ENCODE measurements at places on chromosomes 7 and 10. TPM values are rescaled to one million over a fixed set of nuclear protein-coding genes. Genes with fewer than 3 reads are reported as not detected.

KIAA1549 gene
- polyA plus RNA-seq = 15.5 TPM

CTNNA3 gene
- polyA plus RNA-seq = 4.3 TPM

RSPH10B gene
- 0.43 TPM for polyA plus RNA-seq

TDRD1 gene
- 0.05 TPM for polyA plus RNA-seq

CFAP43 gene
- polyA plus RNA-seq = 39.1 TPM

DNA sequence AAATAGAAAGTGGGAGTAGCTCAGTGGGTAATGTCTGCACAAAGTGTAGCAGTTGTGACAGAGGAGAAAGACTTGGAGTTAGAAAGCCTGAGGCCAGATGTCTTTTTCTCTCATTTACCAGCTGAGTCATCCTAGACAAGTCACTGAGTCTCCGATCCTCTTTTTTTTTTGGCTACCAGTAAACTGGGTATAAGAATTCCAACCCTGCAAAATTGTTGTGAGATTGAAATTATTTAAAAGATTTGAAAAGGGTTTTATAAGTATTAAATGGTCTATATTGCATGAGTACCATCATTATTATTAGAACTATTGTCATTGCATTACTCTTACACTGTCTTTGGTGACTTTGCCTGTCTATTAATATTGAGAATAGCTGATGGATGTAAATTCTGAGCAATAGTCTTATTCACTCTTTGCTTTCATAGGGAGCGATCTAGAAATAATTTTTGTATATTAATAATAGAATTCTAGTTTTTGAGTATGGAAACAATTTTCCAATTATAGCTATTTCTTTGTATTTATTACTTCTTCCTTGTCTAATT is 74.0 kb downstream of the ARID5B start:
- DNase-seq = no peak

GRCh38 chr7:137908106-137908505 is 61.3 kb upstream of the DGKI start:
- no peak for DNase-seq

- no peak for DNase-seq
Measured at GRCh38 chr10:51522858-51523257, 176.5 kb downstream of the CSTF2T start.

DNA sequence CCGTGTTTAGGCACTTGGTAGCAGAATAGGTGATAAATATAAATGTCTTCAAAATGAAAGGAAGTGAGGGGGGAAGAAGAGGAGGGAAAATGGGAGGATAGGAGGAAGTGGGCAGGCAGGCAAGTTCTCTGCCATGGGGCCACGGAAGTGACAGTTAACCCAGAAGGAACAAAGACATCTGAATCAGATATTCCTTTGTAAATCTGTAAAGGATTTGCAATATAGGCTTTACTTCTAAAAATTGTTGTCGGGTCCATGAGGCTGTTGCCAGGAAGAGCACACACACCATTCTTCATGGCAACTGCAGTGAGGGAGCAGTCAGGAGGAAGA is 23.7 kb upstream of the RASSF4 start:
- DNase-seq = no peak

GRCh38 chr10:130023454-130024230 is 59.6 kb upstream of the EBF3 start:
- DNase-seq = no peak

DNA sequence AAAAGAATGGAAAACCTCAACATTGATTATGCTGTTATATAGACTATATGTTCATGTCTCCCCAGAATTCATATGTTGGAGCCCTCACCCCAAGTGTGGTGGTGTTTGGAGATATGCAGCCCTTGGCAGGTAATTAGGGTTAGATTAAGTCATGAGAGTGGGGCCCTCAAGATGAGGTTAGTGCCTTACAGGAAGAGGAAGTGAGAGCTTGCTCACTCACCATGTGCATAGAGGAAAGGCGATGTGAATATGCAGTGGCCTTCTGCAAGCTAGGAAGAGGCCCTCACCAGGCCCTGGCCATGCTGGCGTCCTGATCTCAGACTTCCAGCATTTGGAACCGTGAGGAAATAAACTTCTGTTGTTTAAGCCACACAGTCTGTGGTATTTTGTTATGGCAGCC is 14.8 kb downstream of the ZNF33A start:
- DNase-seq = no peak

DNA sequence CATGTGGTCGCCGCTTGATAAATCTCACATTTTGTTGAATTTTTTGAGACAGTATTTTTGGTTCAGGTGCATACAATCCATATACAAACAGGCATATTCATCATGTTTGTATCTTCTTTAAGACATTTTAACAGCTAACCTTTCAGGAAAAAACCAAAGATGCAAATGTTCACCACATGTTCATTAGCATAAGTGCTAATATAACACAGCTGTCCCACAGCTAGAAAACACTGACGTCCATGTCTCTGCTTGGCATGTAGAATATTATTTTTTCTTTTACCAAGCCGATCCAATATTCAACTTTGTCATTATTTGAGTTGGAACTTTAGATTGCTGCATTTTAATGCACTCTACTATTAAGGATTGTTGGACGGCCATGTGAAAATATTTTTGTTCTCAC is 31.2 kb downstream of the BMPER start:
- DNase-seq = no peak

GRCh38 chr7:17680943-17681351 is 259.3 kb downstream of the SNX13 start:
- peak; percentile 50 for DNase-seq

DNA sequence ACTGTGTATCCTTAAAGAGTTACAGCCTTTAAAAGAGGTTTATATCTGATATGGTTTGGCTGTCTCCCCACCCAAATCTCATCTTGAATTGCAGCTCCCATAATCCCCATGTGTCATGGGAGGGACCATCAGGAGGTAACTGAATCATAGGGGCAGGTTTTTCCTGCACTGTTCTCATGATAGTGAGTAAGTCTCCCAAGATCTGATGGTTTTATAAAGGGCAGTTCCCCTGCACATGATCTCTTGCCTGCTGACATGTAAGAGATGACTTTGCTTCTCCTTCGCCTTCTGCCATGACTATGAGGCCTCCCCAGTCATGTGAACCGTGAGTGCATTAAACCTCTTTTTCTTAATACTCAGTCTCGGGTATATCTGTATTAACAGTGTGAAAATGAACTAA is 9.7 kb downstream of the RTKN2 start:
- no peak for DNase-seq

DNA sequence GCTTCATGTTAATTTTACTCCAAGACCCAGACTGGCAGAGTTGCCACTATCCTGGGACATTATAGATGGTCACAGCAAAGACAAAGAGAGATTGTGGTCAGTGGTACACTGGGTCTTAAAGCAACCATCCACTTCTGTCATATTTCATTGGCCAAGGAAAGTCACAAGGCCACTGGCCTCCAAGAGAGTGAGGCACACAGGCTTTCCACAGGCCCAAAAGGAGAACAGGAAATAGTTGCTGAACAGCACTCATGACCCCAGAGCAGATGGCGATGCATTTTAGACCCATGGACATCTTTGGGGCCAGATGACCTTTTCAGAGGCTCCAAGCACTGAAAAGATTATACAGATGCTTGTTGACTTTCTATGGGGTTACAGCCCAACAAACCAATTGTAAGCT is 97.4 kb downstream of the ARID5B start:
- no peak for DNase-seq

- no peak for DNase-seq
Measured at GRCh38 chr10:119494236-119495020, 48.1 kb downstream of the RGS10 start.

DNA sequence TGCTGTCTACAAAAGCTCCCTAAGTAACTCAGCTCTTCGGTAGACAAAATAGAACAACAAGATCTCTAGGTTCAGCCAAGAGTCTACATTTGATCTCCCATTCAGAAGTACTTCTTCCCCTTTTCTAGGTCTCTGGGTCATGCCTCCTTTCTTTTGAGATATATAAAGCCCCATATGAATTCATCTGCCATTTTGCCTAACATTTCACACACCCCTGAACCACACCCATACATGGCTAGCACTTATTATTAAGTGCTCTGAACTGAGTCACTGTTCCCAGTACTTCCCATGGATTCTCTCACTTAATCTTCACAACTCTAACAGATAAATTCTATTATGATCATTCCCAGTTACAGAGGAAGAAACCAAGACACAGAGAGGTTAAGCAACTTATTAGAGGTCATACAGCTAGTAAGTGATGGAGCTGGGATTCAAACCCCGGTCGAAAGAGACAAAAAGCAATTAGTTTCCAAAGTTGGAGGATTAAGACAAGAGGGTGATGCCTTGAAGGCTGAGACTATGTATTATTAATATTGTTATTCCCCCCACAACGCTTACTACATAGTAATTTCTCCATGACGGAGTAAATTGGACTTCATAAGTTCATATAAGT is 17.3 kb downstream of the MYOF start:
- DNase-seq = no peak

DNA sequence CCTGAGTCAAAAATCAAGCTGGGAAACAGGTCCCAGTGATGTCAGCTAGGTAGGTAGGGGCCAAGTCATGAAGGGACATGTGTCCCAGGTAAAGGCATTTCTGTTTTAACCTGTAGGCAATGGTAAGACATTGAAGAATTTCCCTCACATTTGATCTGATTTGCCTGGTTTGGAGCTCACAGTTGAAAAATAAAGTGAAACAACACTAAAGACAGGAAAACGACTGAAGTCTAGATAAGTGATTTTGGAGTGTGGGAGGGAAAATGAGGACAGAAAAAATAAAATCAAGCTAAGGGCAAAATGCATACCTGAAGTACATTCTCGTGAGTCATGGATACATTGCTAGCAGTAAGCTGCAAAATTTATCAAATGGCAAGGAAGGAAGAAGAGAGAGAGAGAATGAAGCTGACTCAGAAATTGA is 169.9 kb downstream of the SKIDA1 start:
- no peak for DNase-seq

- DNase-seq = no peak
Measured at GRCh38 chr7:109044691-109045090, 475.0 kb downstream of the DNAJB9 start.

DNA sequence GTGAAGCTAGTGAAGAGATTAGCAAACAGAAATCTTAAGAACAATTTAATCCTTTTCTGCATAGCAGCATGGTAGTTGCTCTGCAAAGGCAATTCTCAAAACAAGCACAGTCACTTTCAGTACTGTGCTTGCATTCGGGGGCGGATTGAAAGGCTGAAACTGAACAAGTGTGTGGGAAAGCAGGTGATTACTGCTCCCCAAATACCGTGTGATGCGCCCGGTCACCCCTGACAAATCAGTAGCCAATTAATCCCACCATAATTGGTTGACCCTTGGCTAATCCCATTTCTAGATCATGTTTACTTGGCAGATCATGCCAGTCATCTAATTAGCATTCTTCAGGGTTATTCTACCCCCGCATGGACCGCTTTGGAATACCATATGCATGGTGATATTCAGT is 76.5 kb upstream of the ADRB1 start:
- DNase-seq = no peak

DNA sequence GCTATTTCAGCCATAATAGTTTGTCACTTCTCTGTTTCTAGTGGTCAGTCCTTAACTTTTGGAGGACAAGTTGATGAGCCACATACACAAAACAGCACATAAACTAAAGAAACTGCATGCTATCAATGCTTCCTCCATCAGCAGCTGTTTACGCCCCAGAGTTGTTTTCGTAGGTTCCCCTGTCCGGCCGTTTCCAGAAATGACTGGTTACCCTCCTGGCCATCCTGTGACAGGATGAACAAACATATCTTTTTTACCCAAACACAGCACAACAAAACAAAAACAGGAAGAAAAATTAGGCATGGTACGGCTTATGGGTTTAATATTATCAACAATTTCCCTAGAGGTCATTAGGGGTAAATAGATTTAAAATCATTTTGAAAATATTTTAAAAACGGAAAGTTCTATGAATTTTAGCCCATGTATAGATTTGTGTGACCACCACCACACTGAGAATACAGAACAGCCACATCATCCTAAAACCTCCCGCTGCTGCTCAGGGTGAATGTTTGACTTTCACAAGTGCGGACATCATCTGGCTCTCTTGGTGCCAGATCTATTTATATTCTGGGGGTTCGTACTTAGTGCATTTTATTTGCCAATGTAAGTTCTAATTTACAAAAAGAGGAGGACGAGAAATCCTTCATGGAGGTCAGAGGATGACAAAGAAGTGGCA is 74.8 kb downstream of the HIPK2 start:
- DNase-seq = no peak

- DNase-seq = no peak
Measured at GRCh38 chr7:31487476-31487875, 26.4 kb upstream of the ITPRID1 start.

GRCh38 chr7:91263384-91264045 is 718 bp upstream of the FZD1 start:
- peak; percentile 60 for DNase-seq
